Progenitor cell of endocrine pancreas (in vitro differentiated cells): ENCODE measurements at places on chromosomes 1 and 21. TPM values are rescaled to one million over a fixed set of nuclear protein-coding genes. Genes with fewer than 3 reads are reported as not detected.

Gene ERO1B
- 15.1 and 15.4 TPM in 2 replicates for total RNA-seq

Gene ADORA3
- total RNA-seq: not detected in 2 replicates

Gene TBX19
- 2.0 and 2.3 TPM in 2 replicates for total RNA-seq

Gene KRTAP6-2
- total RNA-seq: not detected in 2 replicates

Gene ALX3
- total RNA-seq: 2.8 and 3.7 TPM in 2 replicates

Gene TAS1R1
- not detected in 2 replicates for total RNA-seq

Gene CATSPERE
- total RNA-seq: 1.8 and 2.0 TPM in 2 replicates

Gene RASAL2
- 28.5 and 30.5 TPM in 2 replicates for total RNA-seq

Gene WDR3
- total RNA-seq: 28.6 and 32.6 TPM in 2 replicates

Gene GRHL3
- 4.9 and 5.7 TPM in 2 replicates for total RNA-seq

Gene HSD3B2
- not detected in 2 replicates for total RNA-seq

Gene DPT
- total RNA-seq: not detected in 2 replicates

Gene ESPN
- 49.5 and 54.0 TPM in 2 replicates for total RNA-seq

Gene IGSF21
- not detected in 2 replicates for total RNA-seq

Gene CENPL
- 11.6 and 12.0 TPM in 2 replicates for total RNA-seq

Gene SIK1
- total RNA-seq: 8.1 and 8.8 TPM in 2 replicates

Gene OR2T29
- total RNA-seq: not detected in 2 replicates

Gene PTGER3
- total RNA-seq: 3.0 and 3.1 TPM in 2 replicates

Gene WNT2B
- 0.77 and 1.6 TPM in 2 replicates for total RNA-seq

Gene MAP3K21
- 13.1 and 13.9 TPM in 2 replicates for total RNA-seq

Gene NUAK2
- 4.5 and 5.6 TPM in 2 replicates for total RNA-seq

Gene AKR1A1
- total RNA-seq: 213 and 214 TPM in 2 replicates

Gene KLHL12
- total RNA-seq: 32.3 and 34.1 TPM in 2 replicates

Gene RNU1-1
- 3,923 and 3,957 TPM in 2 replicates for total RNA-seq

Gene HENMT1
- 5.9 and 9.1 TPM in 2 replicates for total RNA-seq

Gene ALG6
- total RNA-seq: 22.6 and 24.2 TPM in 2 replicates

Gene TNFRSF18
- total RNA-seq: 0.48 TPM in 1 of 2 replicates, not detected in the other

Gene KLHDC8A
- 0.18 and 0.36 TPM in 2 replicates for total RNA-seq

Gene TRIM67
- 0.05 and 0.09 TPM in 2 replicates for total RNA-seq

Gene RNU1-4
- 3,923 and 3,957 TPM in 2 replicates for total RNA-seq

Gene RUNX1
- total RNA-seq: 7.1 and 7.3 TPM in 2 replicates

Gene CNIH4
- 68.8 and 69.6 TPM in 2 replicates for total RNA-seq

Gene LIN28A
- 80.2 and 87.8 TPM in 2 replicates for total RNA-seq

Gene S100A8
- not detected in 2 replicates for total RNA-seq

Gene TMPRSS3
- 10.1 and 14.4 TPM in 2 replicates for total RNA-seq

Gene RPE65
- not detected in 2 replicates for total RNA-seq

Gene PGLYRP4
- total RNA-seq: not detected in 2 replicates

Gene SDE2
- total RNA-seq: 15.0 and 15.1 TPM in 2 replicates
